ENCODE measurements at places on chromosomes 4 and X.

GRCh38 chrX:13364230-13364857, 44.5 kb upstream of the ATXN3L start:
- DNase-seq, result no peak

GRCh38 chr4:171629182-171629581, 184.0 kb upstream of the GALNTL6 start:
- DNase-seq, result no peak

DNA sequence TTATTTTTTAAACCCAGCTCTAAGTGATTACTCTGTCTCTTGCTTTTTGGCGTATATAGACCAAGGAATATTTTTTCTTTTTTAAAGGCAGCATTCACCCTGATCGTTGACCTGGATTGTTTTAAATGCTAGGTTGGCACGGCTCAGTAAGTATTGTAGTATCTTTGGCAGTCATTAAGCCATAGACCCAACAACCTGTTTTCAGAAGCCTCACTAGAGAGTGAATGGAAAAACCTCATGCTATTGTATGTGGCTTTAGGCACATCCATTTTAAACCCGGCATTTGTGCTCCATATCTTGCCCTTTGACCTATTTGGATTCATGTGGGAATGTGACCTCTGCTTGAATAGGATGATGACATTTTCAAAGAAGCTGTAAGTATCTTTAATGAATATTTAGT, 183.9 kb downstream of the SNCA start:
- DNase-seq, result no peak

- DNase-seq, result no peak
Observed at GRCh38 chr4:152110780-152111179, 350.0 kb upstream of the GATB start.

DNA sequence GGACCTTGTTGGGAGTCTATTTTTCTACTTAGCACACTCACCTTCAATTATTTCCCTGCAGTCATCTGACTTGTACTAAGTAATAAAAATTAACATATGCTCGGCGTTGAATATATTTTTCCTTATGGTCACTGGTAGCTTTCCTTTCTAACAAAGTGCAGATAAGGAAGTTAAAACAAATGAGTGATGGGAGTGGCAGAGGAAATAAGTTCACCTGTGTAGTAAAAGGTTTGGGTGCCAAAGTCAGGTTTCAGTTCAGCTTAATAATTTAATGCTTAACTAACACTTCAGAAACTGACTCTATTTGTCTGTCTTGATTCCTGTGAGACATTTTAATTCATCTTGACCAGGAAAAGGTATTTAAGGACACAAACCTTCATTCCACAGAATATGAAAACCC, 184.4 kb downstream of the PCDH7 start:
- no peak for DNase-seq

DNA sequence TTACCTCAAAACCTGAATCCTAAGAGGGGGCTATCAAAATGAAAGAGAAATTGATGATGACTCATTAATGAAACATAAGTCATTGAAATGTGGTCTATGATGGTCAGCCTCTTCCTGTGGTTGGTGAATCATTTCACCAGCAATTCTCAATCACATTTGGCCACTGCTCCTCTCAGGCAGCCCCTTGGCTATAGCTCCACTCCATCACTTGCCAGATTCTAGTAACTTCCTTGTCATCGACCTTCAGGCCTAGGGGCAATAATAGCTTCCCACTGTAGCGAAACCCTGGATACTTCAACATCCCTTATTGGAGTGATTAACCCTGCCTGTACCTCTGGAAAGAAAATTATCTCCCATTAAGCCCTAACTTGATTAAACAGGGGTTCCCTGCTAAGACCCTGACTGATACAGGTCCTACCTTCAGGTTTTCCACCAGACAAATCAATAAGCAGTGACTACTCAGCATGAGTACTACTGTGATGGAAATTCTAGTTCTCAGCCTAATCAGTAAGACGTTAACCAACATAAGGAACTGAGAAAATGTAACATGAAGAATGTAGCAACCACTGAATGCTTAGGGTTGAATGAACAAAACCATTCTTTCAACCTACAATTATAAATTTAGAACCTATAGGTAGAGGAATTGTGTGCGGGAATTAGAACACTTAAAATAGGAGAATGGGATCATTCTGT, 30.4 kb downstream of the ADH7 start:
- DNase-seq, result no peak

DNA sequence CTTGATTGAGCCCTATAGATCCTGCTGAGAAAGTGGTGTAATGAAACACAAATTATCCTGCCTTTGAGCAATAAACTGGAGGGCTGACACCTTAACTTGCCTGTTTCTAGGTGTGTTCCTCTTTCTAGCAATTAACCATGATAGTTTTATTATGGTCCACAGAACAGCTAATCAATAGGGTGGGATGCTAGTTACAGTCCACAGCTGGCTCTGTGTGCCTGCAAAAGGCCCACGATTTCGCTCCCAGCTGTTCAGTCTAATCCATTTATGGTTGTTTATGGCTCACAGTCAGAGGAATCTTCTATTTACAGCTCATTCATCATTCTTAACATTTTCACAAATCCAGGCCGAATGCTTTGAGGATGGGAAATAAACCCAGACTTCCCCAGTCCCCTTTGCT, 674.9 kb downstream of the SMARCA1 start:
- no peak for DNase-seq

DNA sequence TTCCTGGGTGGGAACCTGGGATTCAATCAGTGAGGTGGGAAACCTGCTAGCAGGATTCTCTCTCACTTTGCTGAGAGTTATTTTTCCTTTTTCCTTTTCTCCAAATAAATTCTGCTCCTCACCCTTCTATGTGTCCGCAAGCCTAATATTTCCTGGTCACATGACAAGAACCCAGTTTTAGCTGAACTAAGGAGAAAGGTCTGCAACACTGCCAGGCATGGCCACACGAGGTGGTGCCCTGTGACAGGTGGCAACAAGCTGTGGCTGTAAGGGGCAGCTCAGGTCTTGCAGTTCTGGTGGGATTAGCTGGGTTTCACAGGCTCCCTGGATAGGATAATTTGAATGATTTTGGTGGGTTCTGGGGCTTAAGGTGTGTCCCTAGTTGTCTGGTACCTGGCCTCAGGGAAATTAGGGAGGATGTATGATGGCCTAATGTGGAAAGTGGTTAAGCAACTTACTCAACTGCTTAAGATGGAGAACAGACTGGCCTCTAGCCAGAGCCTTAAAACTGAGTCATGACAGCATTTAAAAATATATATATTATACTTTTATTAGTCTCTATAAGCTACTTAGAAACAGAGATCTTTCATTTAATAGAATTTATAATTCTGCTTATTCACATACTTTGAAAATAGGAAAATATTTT, 215.0 kb downstream of the IL15 start:
- DNase-seq, result no peak

DNA sequence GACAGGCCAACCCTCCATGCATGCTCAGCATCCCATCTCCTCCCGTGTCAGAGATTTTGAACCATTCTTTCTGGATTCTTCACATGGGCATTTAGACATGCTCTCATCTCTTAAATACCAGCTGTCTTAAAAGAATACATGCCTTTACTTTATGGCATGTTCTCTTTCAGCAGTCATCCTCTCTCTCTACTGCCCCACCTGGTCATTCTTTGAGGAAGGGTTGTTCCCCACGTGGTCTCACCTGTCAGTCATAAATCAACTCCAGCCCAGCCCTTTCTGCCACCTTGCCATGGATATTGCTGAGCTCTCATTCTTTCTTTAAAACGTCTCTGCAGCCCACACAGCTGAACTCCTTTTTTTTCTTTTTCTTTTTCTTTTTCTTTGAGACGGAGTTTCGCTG, 111.3 kb downstream of the ARHGAP10 start:
- DNase-seq, result no peak

DNA sequence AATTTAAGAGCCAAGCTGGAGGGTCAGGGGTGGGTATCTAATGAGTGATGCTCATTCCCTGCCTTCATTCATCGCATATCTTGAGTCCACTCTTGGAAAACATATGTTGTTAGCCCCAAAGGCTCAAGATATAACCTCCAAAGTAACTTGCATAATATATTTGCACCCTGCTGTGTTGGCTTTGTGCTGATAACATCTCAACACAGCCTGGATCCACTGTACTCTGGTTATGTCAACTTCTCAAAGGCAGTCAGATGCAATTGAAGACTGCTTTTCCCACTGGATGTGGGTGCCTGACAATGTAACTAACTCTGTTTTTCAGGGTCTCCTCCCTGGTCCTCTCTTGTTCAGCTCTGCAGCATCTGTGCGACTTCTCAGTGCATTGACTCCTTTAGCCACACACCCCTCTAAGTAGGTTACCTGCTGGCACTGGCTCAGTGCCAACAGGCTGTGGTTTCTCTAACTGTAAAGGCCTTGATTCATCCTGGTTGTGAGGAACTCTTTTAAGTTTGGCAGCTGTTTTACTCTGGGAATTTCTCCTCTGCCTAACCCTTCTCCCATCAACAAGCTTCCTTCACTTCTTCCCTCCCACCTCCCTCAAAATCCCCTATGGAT, 28.1 kb downstream of the SLC16A2 start:
- no peak for DNase-seq

DNA sequence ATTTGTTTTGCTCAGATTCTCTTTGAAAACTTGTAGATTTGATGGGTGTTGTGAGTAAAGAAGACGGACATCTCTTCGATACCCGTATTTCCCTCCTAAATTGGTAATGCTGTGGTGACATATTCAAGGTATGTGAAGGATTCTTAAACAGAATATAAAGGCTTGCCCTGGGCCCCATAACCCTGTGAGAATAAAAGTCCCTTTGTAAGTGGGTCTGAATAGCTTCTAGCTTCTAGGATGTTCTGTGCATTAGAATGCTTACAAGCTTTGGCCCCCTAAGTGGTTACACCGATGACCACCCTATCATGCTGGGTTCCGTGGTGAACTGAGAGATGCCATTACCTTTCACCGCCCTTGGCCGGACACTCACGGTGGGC, 574 bp upstream of the MOB1B start:
- no peak for DNase-seq

DNA sequence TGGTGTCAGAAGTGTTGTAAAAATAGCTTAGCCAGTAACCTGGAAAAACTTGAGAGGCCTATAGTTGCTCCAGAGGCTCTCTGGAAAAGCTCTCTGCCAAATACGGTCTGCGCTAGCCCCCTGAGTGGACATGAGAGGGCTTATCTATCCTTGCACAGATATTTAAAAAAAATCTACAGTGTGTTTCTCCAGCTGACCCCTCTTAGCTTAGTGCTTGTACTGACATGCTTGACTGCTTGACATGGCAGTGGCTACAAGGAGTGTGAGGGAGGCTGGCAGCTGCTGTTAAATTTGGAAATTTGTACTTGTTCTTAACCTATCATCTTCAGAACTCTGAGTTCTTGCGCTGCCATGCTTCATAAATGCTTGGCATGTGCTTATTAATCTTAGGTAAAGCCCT, 229.2 kb downstream of the RBMX2 start:
- no peak for DNase-seq

- DNase-seq, result no peak
Observed at GRCh38 chr4:125387770-125388169, 73.0 kb downstream of the FAT4 start.

- no peak for DNase-seq
Observed at GRCh38 chrX:119672426-119672825, 20.5 kb downstream of the SEPTIN6 start.

GRCh38 chr4:17324386-17324830, 187.5 kb downstream of the QDPR start:
- peak; percentile 24 for DNase-seq

DNA sequence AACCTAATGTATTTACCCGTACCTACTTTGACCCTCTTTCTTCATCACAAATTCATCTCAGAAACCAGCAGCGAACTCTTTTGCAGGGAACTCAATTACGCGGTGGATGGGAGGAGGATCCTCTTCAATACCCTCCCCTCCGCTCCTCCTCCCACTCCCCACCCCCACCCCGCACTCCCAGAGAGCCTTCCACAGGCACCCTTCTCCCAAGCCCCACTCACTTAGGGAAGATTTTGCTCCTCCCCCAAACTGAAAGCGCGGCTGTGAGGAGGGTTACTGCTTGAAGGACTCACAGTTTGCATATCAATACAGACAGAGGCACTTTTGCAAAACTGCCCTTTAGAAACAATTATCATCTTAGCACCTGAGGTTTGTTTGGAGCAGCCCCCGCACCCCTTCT, 960 bp upstream of the IL1RAPL1 start:
- no peak for DNase-seq

Measured in stimulated activated CD8-positive, alpha-beta memory T cell treated with anti-CD3 and anti-CD28 coated beads, Interleukin-2, amount 100 ng/mL, for 1 hour (primary cell).